ENCODE measurements at places on chromosomes 2 and 18.
A peak's percentile ranks its signal among the peaks of the same experiment; 100 is the strongest.

DNA sequence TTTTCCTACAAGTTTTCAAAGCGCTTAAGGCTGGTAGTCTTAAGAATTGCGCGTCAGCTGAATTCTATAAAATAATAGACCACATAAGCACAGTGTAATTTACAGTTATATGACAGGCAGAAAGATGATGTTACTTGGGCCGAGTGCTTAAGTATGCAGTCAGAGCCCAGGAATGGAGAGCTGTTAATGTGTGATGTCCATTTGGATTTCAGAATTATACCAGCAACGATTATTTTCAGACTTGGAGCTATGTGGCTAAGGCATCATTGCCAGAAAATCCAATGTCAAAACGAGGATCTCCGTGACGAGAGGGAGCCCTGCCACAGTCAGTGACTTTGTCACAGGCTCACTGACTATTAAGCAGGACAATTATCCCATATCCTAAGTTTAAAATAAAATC is 3.4 kb downstream of the KLF7 start:
- no peak for DNase-seq

- DNase-seq: no peak
Observed at GRCh38 chr2:182650704-182651103, 65.4 kb upstream of the DNAJC10 start.

DNA sequence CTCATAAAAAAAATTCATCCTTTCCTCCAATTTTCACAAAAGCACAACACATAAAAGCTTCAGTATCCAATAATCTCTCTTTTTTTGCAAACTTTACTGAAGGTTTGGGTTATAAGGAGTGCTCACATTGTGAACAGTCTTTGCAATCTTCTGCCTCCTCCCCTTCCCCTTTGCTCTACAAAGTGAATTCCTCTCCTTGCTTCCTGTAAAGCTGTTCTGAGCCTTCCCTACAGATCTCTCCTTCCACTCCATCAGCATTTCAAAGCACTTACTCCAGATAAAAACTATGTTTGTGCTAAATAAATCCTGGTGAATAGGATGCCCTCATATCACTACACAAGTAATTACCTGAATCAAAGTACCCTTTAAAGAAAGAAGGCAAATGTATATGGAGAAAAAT is 4.6 kb upstream of the PDK1 start:
- DNase-seq: no peak

DNA sequence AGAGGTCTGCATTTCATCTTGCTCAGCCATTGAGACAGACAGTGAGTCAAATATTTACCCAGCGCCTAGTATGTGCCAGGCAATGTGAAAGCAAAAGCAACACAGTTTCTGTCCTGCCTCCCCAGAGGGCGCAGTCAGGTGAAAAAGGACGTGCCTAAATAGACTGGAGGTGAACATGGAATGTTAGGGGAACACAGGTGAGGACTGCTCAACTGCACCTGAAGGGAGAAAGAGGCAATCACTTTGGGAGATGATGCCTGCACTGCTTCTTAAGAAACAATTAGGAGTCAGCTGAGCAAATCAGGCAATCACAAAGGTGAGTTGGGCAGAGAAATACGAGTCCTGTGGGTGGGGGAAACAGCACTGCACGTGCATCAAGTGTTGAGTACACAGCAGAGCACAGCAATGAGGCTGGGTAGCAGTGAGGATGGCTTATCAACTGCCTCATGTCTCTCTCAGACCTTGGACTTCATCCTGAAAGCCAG is 218.3 kb upstream of the SMAD7 start:
- DNase-seq: peak; percentile 0

- no peak for DNase-seq
Observed at GRCh38 chr2:66387016-66387753, 47.7 kb upstream of the MEIS1 start.

All from stimulated activated CD4-positive, alpha-beta T cell treated with anti-CD3 and anti-CD28 coated beads, Interleukin-2, amount 100 ng/mL, for 4 hours (primary cell).